ENCODE measurements at places on chromosomes 12 and 14. TPM values are rescaled to one million over a fixed set of nuclear protein-coding genes. Genes with fewer than 3 reads are reported as not detected.

DNA sequence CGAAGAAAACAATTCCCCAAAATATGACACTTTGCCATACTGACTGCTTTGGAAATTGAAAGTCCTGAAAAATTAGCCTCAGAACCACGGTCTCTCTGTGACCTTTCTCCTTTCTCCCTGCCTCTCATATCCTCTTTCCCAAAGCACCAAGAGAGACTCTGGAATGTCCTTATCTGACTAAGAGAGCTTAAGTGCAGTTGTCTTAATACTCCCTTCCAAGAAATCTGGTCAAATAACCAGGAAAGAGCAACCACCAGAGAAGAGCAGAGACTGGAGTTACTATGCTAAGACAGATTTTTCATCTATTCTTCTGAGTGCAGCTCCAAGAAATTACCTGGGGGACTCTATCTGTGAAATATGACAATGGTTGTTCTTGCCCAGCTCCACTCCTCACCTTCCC lies 10.5 kb upstream of the BTG1 start:
- no peak for DNase-seq

Gene GDF3
- polyA plus RNA-seq: not detected

- DNase-seq: no peak
Observed at GRCh38 chr12:7016958-7017571, 1.2 kb downstream of the LPCAT3 start.

DNA sequence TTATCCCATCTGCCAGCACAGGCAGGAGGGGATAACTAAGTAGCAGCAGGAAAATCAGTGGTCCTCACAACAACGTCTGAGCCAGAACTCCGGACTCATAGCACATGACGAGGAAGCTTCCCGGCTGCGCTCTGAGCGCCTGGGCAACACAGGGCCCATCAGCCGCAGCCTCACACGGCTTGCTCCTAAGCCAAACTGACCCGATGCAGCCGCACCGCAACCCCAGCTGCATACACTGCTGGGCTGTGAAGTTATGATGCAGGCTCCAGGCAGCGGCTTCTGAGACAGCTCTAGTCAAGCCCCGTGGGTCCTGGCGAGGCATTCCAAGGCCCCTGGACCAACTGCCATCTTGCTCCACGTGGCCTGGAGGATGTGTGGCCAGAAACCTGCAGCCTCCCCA lies 28.1 kb downstream of the ZFYVE21 start:
- no peak for DNase-seq

Gene GLIPR1L1
- polyA plus RNA-seq: 0.20 TPM

DNA sequence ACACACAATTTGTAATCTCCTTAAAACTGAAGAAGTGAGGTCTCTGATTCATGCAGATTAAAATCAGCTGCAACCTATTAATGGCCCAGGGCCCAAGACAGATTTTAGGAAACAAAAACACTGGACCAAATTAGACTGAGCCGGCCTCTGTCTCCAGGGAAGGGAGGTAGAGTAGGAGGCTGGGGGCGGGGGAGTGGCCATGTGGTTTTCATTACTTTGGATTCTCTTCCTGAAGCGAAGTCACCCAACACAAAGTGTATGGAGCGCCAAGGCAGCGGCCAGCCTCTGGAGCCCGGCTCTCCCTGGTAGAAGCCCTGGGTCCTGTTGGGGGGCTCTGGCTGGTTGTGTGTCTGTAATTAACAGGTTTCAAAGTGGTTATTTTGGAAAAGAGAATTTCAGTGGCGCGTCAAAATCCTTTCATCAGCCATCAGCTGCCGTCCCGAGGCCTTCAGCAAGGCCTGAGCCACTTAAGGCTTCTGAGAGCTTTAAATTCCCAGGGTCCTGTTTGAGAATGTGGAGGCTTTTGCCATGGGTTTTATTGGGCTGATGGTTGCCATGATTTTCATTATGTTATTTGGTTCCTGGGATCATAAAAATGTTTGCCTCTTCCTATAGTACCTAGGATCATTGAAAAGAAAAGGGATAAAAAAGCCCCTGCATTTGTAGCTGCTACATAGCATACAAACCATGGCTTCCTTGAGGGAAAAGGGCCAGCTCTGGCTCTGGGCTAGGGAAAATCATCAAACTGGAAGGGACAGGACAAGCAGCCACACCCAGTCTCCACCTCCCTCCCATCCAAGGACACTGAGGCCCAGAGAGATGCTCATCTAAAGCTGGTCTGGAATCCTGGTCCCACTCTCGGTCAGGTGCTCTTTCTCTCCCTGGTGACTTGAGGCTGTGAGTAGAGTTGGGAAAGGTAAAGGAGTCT lies 282.4 kb downstream of the ZFP36L1 start:
- peak; percentile 85 for DNase-seq

Gene RFLNA
- polyA plus RNA-seq: 6.1 TPM

DNA sequence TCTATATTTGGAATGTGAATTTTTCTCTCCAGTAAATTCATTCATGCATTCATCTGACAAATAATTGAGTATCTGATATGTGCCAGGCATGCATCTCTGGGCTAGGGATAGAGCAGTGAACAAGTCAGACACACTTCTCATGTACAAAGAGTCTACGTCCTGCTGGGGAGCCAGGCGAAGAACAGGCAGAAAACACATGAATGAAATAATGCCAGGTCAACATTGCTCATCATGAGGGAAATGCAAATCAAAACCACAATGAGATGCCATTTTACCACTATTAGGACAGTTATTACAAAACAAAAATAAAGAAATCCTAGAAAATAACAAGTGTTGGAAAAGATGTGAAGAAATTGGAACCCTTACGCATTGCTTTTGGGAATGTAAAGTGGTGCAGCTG lies 90.3 kb downstream of the PAX9 start:
- DNase-seq: no peak

- DNase-seq: no peak
Observed at GRCh38 chr12:3097186-3097804, 20.1 kb downstream of the TSPAN9 start.

DNA sequence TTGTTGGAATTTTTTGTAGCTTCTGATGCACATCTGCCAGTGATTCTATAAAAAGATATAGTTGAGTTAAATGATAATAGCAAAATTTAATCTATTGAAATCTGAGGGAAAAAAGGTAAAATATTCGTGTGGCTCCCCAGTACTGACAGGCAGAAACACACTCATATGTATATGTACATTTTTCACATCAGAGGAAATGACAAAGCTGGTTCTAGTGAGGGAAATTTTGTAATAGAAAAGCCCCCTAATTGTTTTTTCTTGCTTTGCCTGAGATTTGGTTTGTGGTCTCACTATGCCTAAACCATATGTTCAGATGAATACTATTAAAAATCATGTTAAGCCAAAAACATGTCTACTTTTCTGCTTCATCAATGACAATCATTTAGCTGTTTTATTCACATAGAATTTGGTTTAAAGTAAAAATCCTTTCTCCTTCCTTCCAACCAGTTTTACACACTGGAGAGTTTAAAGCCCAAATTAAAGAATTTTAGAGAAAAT lies 203.5 kb downstream of the ANO6 start:
- no peak for DNase-seq

- no peak for DNase-seq
Observed at GRCh38 chr12:131448254-131448795, 262.6 kb upstream of the SFSWAP start.

DNA sequence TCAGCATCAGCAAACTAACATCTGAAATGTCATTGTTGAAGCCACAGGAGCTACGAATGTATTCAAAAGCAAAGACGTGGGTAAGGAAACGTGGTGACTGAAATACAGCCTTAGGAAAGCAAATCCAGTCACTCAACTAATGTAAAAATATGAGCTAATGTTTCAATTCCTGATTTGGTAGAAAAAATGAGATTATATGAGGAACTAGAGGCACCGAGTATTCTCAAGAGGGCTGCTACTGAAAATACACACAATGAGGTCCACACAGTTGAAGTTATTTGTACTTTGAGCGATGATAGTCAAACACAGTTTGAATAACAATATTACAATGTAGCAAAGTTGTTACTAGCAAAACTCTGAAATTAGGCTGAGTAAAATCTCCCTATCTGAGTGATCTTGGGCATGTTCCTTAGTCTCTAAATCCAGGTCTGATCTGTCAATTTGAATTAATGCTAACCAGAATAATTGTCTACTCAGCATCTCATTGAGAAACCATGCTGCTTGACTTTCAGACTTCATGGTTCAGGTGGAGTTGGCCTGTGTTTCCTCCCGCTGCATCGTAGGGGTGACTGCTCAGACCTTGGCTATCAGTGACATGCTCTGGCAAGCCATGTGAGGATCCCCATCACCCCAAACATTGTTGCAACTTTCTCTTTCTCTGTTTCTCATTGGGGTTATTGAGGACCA lies 467.1 kb upstream of the SOX5 start:
- DNase-seq: no peak

Gene B4GALNT1
- 2.1 TPM for polyA plus RNA-seq

DNA sequence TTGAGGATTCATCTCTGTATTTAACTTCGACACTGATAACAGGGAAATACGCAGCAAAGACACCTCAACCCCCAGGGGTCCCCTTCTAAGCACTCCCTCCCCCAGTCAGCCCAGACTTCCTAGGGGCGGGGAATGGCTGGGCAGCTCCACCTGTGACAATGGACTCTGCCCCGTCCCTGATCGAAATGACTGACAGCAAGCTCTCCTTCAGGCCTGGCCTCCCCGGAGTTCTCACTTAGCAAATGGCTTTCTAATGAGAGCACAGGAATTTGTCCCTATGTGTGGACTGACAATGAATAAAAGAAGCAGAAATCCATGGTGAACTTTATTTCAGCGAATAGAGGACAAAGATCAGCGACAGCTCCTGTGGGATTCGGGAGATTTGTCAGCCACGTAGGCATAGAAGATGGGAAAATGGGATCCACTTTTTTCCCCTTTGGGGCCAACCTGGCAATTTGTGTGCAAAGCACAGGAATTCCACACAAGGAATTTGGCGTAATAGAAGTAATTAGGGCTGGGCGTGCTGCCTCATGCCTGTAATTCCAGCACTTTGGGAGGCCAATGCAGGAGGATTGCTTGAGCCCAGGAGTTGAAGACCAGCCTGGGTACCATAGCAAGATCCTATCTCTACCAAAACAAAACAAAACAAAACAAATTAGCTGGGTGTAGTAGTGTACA lies 63.8 kb downstream of the TNFAIP2 start:
- DNase-seq: no peak

- DNase-seq: no peak
Observed at GRCh38 chr12:558580-558979, 98.8 kb downstream of the B4GALNT3 start.

GRCh38 chr12:110107369-110108281 lies 16.5 kb upstream of the IFT81 start:
- DNase-seq: no peak

DNA sequence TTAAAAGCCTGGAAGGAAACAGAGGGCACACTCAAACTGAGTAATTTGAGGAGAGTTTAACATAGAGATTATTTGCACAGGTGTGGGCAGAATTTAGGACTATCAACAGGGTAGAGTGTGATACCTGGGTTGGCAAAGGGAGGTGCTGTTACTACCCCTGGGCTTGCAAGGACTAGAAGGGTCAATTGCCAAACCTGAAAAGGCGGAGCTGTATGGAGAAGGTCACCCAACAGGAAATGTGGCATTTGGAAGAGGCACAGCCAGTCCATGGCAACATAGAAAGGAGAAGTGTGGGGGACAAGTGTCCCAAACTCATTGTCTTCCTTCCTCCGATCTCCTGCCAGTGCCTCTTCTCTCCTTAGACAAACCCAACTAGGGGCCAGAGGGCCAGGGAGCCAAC lies 21.6 kb upstream of the MED13L start:
- DNase-seq: no peak

DNA sequence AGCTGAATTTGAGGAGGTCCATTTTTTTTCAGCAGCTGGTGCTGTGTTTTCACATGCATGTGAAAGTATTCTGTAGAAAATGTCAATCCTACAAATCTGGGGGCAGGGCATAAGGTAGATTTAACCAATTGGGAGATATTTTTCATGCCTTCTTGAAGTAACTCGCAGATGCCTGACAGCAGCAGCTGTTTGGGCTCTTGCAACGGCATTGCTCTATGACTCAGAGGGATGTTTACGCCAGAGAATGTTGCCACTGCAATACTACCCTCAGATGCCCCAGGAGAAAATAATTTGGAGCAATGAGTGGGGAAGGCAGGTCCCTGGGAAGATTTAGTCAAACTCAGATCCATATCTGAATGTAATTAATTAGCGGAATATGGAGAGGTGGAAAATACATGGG lies 42.5 kb upstream of the MYBPC1 start:
- DNase-seq: peak; percentile 32

Gene SCN8A
- polyA plus RNA-seq: 0.27 TPM

- peak; percentile 38 for DNase-seq
Observed at GRCh38 chr12:14167005-14167628, 185.7 kb upstream of the GRIN2B start.

Gene SLC6A15
- 2.9 TPM for polyA plus RNA-seq

DNA sequence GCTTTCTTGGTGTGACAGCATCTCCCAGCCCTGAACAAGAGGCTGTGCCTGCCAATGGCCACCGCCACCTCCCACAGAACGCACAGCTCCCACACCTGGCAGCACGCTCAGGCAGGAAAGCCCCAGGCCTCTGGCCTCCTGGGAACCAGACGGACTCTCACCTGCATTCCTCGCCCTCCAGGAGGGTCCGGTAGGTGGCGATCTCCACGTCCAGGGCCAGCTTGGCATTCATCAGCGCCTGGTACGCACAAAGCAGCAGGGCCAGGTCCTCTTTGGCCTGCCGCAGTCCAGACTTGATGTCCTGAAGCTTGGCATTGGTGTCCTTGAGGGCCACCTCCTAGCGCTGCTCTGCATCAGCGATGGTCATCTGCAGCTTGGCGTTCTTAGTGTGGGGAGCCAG lies 12.1 kb upstream of the KRT77 start:
- DNase-seq: no peak

DNA sequence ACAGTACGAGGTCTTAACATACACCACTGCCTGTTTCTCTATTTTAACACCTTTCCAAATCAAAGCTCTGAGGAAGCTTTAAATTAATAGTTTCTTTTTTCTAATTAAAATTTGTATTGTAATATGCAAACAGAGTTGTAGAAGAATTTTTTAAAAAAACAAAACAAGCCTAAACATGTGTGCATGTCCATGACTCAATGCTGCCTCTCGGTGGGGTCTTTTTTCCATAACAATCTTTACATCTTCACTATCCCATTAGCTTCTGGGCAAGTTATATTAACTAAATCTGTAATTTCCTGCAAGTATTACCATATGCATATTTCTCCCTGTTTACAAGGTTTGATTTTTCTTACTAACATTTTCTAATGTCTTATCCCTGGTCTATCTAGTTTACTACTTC lies 143.9 kb upstream of the NAV3 start:
- DNase-seq: no peak

DNA sequence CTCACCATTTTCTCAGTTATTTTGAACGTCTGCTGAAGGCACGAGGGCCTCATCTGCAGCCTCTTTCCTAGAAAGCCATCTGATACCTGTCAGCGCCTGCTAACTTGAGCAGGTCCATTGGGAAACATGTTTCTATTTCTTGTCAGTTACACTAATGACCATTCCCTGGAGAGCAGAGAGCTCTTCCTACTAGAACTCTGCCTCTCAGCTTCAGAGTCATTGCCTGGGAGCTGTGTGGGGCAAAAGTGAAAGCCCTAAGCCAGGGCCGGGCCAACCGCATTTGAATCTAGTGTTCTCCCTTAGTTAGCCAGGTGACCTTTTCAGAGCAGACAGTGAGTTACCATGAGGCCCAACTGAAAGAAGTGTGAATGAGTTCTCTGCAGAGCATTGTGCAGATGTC lies 135.8 kb downstream of the EML1 start:
- DNase-seq: no peak

All from forelimb muscle (tissue), 1 donor.